Activated T-cell treated with anti-CD3 and anti-CD28 coated beads for 48 hours (primary cell): ENCODE measurements at places on chromosomes 5 and 9.

DNA sequence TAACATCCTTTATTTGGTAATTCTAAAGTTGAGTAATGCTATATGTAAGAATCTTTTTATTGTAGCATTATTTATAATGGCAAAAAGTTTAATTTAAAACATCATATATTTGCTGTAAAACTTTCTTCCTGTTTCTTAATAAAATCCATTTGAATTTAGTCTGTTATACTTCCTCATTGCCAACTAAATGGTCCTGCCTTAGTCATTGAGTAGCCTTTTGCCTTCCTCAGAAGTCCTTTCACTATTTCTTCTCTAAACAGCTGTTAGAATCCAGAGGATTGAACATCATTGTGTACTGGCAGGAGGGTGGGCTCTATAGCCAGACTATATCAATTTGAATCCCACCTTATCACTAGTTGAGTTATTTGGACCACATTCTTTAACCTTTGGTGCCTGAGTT, 11.0 kb downstream of the SLC44A1 start:
- no peak for DNase-seq

GRCh38 chr9:110555551-110556331, 23.8 kb downstream of the SVEP1 start:
- no peak for DNase-seq

DNA sequence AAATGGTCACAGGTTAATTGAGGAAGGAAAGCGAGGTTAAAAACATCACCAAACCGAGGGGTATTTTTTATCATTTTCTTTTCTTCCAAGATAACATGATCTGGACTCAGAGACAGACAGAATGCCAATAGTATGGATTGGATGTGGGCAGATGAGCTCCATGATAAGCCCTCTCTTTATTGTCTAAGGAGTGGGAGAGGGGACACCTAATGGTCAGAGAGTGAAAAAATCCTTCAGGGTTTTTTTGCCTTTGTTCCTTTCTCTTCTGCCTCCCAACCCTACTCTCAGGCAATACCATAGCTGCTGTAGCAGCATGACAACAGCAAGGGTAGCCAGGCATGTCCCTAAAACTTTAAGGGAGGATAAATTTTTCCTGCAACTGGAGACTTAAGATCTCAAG, 94.7 kb downstream of the DIRAS2 start:
- DNase-seq = no peak

DNA sequence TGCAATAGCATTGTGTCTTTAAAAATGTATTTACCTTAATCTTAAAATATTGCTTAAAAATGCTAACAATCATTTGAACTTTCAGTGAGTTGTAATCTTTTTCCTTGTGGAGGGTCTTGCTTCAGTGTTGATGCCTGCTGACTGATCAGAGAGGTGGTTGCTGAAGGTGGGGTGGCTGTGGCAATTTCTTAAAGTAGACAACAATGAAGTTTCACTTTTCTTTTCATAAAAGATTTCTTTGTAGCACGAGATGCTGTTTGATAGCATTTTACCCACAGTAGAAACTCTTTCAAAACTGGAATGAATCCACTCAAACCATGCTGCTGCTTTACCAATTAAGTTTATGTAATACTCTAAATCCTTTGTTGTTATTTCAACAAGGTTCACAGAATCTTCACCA, 50.8 kb downstream of the NR3C1 start:
- no peak for DNase-seq

- DNase-seq = no peak
Measured at GRCh38 chr5:33339413-33339812, 101.4 kb upstream of the TARS1 start.

- no peak for DNase-seq
Measured at GRCh38 chr9:114789006-114789405, 16.8 kb downstream of the TNFSF15 start.

GRCh38 chr9:20187318-20187717, 398.5 kb upstream of the SLC24A2 start:
- DNase-seq = no peak

GRCh38 chr9:35781066-35781465, 10.3 kb upstream of the NPR2 start:
- DNase-seq = no peak

GRCh38 chr5:38008198-38008597, 168.4 kb upstream of the GDNF start:
- DNase-seq = no peak
